ENCODE measurements at places on chromosomes 6 and 20. TPM values are rescaled to one million over a fixed set of nuclear protein-coding genes. Genes with fewer than 3 reads are reported as not detected.
A peak's percentile ranks its signal among the peaks of the same experiment; 100 is the strongest.

The LY6G6D gene
- not detected for total RNA-seq

The ATP6V1G2 gene
- 0.64 TPM for total RNA-seq

The PAK5 gene
- not detected for total RNA-seq

The TFAP2B gene
- not detected for total RNA-seq

The RCAN2 gene
- total RNA-seq: 1.8 TPM

The EYA4 gene
- 0.17 TPM for total RNA-seq

GRCh38 chr6:5004373-5005037, 668 bp upstream of the RPP40 start:
- DNase-seq: no peak

GRCh38 chr6:134331256-134331655, 13.3 kb upstream of the SGK1 start:
- no peak for DNase-seq

DNA sequence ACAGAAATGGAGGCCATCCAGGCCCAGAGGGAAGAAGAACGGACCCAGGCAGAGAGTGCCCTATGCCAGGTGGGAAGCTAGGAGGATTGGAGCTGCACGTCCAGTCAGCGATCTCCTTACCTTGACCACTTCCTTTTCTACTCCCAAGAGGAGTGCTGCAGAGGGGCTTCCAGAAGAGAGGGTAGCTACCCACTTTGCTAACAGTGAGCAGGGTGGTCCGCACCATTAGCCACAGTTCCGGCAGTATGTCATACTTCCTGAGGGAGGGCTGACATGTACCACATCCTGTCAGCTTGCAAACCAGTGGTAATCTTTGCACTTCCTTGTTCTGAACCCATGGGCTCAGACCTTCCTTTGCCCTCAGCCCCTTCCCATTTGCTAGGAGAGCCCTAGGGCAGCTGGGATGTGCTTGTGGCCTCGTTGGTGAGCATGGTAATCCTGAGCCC, 35.4 kb downstream of the CEP250 start:
- DNase-seq: no peak

DNA sequence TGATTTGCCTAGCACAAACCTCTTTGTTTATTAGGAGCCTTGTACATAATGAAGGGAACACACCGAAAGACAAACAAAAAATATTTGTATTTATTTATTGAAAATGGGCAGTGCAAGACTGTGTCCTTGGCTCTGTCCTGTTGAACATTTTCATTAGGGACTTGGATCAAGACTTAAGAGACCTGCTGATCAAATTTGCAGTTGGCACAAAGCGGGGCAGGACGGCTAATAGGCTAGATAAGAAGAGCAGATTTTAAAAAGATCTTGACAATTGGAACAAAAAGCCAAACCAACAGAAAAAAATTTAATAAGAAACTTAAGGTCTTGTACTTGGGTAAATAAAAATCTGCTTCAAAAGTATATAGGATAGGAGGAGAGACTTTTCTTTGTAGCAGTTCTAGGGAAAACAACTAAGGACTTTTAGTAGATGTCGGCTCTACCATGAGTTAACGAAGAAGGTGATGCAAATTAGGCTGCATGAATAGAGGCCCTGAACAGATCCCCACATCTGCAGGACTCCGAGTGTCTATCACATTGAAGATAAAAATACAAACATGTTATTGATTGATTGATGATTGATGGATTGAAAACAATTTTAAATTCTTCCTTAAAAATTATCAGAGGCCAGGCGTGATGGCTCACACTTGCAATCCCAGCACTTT, 124.1 kb upstream of the SPACA1 start:
- no peak for DNase-seq

GRCh38 chr6:169622618-169623017, 79.2 kb downstream of the WDR27 start:
- DNase-seq: no peak

- no peak for DNase-seq
These were observed 2.2 kb upstream of the OLIG3 start for GRCh38 chr6:137496368-137496767.

DNA sequence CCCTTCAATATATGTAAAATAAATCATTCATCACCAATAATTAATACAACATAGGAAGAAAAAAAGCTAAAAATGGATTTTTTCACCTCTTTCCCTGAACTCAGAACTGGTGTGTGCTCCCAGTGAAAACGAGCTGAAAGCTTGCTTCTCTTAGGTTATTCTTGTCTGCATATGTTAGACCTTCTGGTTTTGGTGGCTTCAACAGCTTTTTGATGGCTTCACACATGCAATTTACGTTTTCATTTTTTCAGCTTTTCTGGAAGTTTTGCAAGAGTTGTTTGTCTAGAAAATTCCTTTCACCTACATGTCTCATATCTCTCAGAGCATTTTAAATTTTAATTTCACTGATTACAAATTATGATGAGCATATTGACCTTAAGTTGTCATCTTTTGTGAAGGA, 86.9 kb upstream of the PTCHD4 start:
- no peak for DNase-seq

DNA sequence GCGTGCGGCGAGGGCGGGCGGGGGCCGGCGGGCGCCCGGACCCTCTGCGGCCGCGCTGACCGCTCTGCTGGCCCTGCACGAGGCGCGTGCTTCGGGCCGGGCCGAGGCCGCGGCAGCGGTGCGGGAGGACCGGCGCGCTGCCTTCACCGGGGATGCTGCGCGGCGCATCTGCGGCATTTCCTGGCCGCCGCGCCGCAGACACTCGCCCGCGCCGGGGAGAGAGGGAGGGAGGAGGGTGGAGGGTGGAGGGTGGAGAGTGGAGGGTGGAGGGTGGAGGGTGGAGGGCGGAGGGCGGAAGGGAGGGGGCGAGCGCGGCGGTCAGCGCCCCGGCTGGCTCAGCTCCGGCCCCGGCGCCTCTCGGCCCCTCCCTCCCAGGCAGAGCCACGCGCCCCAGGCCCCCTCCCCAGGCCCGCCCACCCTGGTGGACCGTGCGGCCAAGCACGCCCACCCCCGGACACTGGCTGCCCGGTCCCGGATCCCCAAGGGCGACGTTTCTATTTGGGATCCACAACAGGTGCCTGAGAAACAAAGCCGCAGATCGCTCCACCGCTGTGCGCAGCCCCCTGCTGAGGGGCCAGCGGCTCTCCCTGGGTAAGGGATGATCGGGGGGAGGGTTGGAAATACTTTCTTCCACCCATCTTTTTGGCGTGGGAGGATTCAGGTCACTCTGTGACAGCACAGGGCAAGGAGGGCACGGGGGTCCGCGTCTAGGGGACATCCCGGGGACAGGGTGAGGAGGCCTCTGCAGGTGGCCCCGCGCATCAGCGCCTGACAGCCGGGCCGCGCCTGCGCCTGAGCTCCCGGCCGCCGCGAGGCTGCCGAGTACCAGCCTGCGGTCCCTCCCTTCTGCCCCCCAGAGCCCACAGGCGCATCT, 111.2 kb upstream of the BEND6 start:
- peak; percentile 95 for DNase-seq

DNA sequence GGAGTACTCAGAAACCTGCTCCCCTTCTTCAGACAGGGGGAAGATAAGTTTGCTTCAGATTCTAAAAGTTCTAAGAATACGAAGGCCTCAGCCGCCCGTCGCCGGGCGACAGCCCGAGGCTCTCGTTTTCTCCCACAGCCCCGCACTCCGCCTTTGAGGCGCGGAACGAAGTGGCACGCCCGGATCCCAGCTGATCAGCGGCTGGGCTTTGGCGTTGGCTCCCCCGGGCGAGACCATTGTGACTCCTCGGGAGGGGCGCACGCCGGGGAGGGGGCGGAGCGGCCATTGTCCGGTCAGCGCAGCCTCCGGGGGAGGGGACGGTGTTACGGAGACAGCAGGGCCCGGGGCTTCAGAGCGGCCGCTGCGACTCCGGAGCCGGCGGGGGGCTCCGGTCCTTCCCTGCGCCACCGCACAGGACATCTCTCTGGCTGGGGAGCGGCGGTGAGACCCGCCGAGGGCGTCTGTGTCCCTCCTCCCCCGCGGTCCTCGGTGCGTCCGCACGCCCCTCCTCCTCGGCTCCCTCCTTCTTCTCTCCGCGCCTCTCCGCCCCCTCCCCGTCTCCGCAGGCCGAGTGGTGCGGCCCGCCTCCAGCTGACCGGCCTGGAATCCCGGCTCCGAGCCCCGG, at the start of gene ZFAND3:
TSS of gene ZFAND3 (plus strand) at position 551 of the 625 bp plus-strand sequence. CDS start 219 bp downstream, outside the sequence.
- peak; percentile 98 for DNase-seq
